ENCODE measurements at places on chromosomes 7 and 10.

DNA sequence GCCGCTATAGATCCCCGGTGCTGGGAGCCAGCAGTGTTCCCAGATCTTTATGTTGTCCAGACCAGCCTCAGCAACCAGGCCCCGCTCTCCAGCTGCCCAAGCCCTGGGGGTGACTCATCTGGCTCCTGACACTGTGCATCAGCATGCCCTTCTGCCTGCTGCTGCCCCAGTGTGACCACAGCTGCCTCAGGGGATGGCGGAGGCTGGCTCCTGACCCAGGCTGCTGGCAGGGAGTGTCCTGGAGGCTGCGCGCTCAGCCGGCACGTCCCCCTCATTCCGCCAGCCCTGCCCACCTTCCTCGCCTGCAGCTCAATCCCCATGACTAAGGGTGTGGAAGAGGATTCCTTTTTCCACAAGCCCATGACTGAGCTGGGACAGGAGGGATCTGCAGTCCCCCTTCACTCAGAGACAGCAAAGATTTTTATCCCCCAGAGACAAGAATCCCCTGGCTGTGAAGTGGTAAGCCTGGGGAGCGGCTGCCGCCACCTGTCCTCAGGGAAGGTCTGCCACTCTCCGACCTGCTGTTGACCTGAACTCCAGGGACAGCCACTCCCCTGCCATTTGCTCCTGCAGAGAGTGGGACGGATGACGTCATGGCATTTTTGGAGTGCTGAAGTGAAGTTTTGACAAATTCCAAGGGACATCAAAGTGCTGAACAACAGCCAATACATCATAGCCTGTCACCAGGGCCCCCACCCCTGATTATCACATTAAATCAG, 182.8 kb upstream of the BMPER start:
- DNase-seq = no peak

DNA sequence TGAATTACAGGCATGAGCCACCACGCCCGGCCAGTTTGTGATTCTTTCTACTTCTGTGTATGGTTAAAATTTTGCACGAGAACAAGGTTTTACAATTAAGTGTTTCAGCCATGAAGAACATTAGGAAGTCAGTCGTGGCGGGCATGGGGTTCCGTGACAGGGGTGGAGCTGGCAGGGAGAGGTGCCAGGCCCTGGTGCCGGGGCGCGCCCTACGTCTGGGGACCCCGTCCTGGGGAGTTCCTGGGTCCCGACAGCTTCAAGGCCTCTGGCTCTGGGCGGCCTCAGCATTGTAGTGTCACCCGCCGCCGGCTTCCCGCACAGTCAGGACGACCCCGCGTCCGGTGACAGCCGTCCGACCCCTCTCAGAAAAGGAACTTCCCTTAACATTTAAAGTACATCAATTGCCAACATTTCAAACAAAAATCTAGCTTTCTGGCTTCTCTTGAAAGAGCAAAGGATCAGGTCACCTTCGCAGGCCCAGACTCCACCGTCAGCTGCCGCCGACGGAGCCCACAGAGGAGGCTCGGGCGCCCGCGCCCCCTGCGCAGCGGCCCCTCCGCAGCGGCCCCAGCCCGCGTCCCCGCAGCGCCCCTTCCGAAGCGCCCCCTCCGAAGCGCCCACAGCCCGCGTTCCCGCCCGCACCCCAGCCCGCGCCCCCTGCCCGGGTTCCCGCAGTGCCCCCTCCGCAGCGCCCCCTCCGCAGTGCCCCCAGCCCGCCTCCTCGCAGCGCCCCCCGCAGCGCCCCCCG, 23.2 kb upstream of the MKI67 start:
- DNase-seq = no peak

- DNase-seq = no peak
These were observed 95.5 kb downstream of the NKX6-2 start for GRCh38 chr10:132690401-132690800.

GRCh38 chr7:30241767-30242166, 42.6 kb upstream of the ZNRF2 start:
- no peak for DNase-seq

GRCh38 chr10:132448248-132448731, 51.3 kb downstream of the PWWP2B start:
- no peak for DNase-seq

- DNase-seq = no peak
These were observed 134.3 kb upstream of the PDE1C start for GRCh38 chr7:32204361-32205018.

GRCh38 chr7:129502708-129503685, 666 bp downstream of the SMKR1 start:
- no peak for DNase-seq

- no peak for DNase-seq
These were observed 819 bp downstream of the TMED4 start for GRCh38 chr7:44580945-44581878.

DNA sequence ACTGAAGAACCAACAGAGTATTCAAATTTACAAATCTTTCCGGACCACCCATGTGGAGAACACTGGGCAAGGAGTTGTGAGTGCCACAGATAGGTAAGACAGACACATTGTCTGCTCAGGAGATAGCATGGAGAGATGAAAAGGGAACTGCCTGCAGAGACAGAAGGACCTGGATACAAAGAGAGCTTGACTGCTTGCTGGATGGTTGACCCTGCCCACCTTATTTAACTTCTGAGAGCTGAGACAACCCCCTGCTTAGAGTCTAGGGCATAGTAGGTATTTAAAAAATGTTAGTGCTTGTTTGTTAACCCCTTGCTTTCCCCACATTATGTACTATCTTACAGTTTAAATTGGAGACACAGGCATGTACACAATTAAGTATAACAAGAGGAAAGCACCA, 314.1 kb downstream of the THSD7A start:
- no peak for DNase-seq

- DNase-seq = no peak
These were observed 599.3 kb upstream of the CELF2 start for GRCh38 chr10:10418387-10418786.

DNA sequence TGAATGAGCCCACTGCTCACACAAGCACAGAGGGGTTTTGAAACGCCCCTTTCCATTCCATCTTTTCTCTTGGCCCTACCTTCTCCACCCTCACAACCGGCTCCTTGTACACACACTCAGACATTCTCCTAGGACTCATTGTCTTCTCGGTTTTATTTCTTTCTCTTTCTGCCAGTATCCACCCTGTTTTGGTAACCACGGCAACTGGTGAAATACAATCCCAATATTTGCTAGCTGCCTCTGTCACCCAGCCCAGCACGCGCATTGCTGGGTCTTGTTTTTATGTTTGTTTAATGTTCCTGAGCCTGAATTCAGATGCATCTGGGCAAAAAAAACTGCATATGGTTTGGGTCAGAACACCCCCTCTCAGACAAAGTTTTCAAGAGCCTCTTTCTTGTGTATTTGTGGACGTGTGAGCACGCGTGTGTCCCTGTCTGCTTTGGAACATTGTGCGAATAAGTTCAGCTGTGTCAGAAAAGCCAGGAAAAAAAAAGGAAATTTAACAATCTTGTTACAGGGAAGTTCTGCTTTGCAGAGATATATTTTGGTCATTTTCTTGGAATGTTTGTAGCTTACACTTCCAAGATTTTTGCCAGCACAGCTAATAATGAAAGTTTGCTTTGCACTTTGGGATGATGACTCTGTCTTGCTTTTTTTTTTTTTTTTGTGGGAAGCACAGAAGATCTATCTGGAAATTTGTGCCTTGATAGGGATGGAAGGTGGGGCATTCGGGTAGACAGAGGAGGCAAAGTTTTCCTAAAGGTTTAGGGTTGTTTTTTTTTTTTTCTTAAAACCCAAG, 225.9 kb downstream of the TRIL start:
- DNase-seq = no peak

DNA sequence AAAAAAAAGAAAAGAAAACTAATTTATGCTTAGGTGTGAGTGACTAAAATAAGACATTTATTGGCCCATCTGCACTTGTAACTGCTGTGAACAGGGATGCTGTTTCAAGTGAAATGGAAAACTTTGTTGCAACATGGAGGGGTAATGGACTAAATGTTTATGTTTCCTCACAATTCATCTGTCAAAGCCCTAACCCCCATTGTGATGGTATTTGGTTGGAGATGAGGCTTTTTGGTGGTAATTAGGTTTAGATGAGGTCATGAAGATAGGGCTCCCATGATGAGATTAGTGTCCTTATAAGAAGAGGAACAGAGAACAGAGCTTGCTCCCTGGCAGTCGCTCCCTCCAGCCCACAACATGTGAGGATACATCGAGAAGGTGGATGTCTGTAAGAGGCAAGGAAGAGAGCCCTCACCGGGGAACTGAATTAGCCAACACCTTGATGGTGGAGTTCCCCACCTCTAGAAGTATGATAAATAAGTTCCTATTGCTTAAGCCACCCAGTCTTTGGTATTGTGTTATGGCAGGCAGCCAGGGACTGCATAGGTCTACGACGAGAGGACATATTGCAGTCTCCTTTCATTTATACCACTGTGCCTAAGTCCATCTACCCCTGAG, 28.6 kb upstream of the VCL start:
- no peak for DNase-seq
